ENCODE measurements at places on chromosomes 13 and 19.

GRCh38 chr13:37679043-37679442 is 80.5 kb upstream of the POSTN start:
- DNase-seq = no peak

DNA sequence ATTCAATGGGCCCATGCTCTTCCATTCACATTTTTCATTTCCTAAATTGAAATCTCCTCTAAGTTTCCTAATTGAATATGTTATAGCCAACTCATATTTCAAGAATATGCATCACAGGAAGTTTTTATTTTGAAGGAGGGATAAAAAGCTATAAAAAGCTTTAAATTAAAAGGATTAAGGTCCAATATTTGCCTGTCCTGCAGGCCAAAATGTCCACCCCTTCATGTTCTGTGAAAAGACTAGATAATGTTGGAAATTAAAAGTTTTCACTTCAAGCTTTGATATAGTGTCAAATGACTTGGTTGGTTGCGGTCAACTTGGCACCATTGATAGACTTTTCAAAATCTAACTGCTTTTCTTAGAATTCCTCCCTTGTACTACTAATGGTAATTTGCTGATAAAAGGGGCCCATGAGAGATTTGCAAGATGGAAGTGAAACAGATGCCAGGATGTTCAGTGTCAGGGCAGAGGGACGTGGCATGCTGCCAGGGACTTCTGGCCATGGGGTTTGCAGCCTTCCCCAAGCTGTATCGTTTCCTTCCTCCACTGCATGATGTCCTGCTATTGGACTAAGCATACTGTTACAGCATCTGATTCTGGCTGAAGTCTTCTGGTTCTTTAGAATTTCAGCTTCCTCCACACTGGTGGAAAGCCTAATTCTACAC is 547.3 kb upstream of the MIR17HG start:
- DNase-seq = peak; percentile 36

DNA sequence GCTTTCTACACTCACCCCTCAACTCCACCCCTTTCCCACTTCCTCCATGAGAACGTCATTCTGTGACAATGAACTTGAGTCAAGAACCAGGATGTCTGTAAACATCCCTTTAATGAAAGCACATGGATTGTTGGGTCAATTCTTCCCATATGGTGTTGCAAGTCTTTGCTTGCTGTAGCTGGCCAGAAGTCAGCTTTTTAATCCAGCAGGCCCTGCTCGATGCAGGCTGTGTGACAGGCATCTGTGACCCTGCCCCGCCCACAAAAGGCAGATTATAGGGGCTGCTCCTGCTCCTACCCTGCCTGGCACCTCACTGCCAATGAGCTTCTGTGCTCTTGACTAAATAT is 78.0 kb downstream of the STARD13 start:
- DNase-seq = peak; percentile 51

GRCh38 chr19:3415695-3416094 is 49.3 kb downstream of the NFIC start:
- no peak for DNase-seq

DNA sequence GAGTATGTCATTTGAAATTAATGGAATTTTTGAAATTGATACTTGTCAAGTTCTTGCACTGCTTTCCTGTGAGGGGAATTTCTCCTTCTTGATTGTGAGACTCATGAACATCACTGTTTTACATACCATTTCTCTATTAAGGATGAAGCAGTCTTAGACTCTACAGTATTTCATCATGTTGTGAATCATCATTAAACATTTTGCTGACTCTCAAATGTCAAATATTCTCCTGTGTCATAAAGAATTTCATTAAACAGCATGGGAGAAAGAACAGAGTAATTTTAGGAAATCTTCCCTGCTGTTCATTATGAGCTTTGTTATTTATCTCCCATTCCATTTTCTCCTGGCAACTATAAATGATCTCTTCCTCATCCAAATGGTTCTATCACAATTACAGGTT is 729.0 kb downstream of the PCDH9 start:
- DNase-seq = no peak

GRCh38 chr19:34317311-34317927 is 47.6 kb upstream of the GPI start:
- no peak for DNase-seq

GRCh38 chr19:17289489-17289888 is 7.8 kb downstream of the ANKLE1 start:
- DNase-seq = no peak

- DNase-seq = no peak
Measured at GRCh38 chr19:16506961-16507360, 10.8 kb downstream of the C19orf44 start.

- no peak for DNase-seq
Measured at GRCh38 chr13:36261011-36261410, 36.6 kb downstream of the CCDC169 start.

- DNase-seq = no peak
Measured at GRCh38 chr13:76466043-76466442, 420.2 kb downstream of the KCTD12 start.

- no peak for DNase-seq
Measured at GRCh38 chr13:51608857-51609406, 24.7 kb downstream of the WDFY2 start.

DNA sequence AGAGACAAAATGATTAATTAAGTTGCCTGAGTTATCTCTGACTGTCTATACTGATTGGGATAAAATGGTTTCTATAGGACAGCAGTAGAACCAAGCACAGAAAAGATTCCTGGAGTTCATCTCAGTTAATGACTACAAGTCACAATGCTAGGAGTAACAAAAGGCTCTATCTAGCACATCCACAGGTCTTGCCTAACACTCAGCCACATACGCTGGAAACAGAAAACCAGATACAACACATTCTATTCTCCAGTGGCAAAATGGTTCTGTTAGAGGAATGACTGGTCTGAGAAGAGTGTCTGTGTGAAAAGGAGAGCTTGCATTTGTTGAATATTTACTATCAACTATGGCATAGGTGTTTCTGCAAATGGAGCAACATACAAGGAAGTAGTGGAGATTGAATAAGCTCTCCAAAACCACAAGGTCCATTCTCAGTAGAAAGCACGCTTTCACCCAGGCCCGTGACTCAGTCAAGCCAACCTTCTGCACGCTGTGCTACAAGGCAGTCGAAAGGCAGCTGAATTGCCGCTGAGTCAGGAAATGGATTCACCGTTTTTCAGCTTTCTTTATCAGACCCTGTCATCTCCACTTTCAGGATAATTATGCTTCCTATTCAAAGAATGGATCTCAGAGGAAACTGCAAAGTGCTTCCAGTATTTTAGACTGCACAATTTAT is 761.5 kb downstream of the EFNB2 start:
- DNase-seq = no peak

DNA sequence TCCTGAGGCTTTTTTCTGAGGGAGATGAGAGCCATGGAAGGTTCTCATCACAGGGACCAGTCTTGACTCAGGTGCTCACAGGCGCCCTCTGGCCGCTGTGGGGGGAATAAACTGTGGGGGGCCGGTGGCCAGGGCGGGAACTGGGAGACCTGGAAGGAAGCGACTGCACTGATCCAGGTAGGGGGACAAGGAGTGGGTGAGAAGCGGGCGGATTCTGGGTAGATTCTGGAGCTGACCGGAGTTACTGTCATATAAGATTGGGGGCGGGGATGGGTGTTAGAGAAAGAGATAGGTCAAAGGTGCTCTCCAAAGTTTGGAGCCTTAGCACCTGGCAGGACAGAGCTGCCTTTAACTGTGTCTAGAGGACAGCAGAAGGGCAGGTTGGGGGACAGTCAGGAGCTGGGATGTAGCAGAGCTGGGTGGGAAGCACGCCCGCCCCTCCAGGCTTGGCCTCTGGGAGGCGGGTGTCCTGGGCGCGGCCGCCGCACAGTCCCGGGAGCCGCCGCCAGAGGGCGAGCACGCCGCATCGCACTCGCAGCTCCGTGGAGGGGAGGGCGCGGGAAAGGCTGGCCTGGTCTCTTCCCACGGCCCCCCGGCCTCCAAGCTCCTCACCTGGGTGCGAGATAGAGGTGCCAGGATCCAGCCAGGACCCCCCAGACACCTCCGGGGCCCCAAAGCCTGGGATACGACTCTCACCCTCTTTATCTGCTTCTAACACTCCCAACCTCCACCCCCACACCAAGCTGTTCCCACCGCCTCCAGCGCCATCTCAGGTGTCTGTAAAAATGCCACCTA is 4.2 kb upstream of the DAND5 start:
- DNase-seq = peak; percentile 96

GRCh38 chr13:70849222-70849621 is 741.0 kb upstream of the KLHL1 start:
- DNase-seq = no peak

- DNase-seq = no peak
Measured at GRCh38 chr13:28313579-28313978, 175.2 kb downstream of the PAN3 start.

- DNase-seq = no peak
Measured at GRCh38 chr13:52383366-52383765, 22.6 kb downstream of the THSD1 start.

GRCh38 chr13:53054569-53054968 is 26.0 kb downstream of the OLFM4 start:
- no peak for DNase-seq

DNA sequence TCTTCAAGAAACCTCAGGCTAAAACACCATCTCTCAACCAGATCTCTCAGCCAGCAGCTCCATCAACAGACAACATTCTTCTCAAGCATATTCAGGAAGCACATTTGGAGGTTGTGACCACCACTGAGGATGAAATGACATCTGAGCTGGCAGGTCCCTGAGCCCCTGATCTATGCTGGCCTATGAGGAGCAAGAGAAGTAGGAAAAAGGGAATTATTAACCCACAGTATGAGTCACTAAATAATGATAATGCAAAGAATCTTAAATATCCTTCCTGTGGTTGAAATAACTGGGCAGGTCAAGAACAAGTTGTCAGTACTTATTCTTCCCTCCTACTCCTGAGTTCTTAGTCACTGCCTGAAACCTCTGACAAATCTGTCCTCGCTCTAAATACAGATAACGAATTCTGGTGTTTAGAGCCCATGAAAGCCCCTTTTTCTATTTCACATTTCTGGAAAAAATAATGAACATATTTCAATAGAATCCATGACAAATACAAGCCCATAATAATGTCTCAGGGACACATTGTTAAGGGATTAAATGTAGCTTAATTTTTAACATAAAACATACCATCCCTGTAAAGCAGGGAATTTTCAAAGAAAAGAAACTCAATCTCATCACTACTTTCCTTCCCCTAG is 225.8 kb upstream of the IRS2 start:
- no peak for DNase-seq

- DNase-seq = no peak
Measured at GRCh38 chr13:101898676-101899075, 446.2 kb downstream of the ITGBL1 start.

GRCh38 chr19:1811472-1811894 is 593 bp downstream of the ATP8B3 start:
- peak; percentile 64 for DNase-seq

GRCh38 chr19:51018745-51019543 is 565 bp downstream of the KLK10 start:
- no peak for DNase-seq

Data from lower leg skin (tissue), 4 donors.